ENCODE measurements at places on chromosomes 2 and 18.

DNA sequence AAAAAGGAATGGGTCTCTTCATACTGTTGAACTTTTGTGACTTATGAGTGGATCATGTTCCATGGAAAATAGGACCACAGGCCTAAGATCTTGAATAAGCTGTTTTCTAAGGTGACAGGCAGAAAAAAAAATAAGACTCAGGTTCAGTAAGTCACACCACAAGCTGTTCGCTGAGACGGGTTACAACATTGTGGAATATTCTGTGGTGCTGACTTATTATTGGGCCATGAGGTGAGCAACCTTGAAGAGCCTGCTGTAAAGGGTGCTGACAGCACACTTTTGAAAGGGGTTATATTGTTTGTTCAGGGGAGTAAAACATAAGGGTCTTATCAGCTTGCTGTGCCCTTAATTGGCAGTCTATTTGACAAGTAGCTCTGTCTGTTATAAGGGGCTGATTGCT, 439.8 kb upstream of the SLC14A2 start:
- no peak for DNase-seq

DNA sequence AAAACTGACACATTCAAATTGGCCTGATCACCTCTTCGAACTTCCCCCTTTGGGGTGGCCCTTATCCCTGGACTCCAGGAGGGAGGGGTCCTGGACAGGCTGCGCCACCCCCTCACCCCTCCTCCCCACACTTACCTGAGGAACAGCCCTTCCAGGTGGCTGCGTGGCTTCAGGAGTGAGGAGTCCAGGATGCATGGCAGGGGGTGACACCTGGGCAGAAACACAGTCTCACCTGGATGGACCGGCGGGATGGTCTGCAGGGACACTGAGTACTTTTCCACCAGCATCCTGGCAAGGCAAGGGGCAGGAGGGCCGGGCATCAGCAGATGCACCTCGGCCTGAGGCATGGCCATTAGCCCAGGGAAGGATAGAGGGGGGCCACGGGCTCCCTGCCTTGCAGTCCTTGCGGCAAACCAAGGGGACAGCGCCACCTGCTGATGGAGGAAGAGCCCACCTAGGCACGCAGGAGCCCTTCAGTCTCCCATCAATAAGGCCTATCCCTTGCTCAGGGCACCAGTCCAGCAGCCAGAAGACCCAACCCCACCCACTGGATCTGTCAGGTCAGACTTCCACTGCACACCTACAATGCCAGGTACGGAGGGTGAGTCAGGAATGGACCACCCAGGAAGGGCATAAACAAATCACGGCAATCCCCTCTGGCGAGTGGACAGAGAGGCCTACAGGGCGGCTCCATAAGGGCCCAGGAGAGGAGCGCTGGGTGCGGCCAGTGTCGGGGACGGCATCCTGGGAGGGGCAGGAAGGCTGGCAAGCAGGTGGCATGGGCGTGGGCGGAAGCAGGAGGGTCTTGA, 26.0 kb downstream of the FAM178B start:
- DNase-seq: peak; percentile 93

GRCh38 chr2:120952318-120952717, 216.7 kb downstream of the GLI2 start:
- no peak for DNase-seq

DNA sequence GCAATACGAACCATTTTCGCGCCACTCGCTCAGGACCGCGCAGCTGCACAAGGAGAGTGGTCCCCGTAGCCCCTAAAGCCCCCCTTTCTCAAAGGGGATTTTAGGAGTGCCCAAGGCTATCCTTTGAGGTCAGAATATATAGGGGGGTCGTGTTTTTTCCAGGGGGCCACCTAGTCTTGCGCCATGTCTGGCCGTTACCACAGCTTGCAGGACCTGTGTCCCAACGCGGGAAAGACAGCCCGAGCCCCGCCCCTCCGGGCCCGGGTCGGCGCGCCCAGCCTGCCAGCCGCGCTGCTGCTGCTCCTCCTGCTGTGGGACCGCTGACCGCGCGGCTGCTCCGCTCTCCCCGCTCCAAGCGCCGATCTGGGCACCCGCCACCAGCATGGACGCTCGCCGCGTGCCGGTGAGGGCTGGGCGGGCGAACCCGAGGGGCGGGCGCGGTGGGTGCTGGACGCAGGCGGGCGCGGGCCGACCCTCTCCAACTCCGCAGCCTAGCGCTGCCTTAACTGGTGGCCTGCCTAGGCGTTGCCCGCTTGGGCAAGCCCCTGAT, at the start of gene CDCA7:
TSS of gene CDCA7 (plus strand) at position 291 of the 550 bp plus-strand sequence. CDS start at position 383, 92 bp downstream.
- peak; percentile 88 for DNase-seq

DNA sequence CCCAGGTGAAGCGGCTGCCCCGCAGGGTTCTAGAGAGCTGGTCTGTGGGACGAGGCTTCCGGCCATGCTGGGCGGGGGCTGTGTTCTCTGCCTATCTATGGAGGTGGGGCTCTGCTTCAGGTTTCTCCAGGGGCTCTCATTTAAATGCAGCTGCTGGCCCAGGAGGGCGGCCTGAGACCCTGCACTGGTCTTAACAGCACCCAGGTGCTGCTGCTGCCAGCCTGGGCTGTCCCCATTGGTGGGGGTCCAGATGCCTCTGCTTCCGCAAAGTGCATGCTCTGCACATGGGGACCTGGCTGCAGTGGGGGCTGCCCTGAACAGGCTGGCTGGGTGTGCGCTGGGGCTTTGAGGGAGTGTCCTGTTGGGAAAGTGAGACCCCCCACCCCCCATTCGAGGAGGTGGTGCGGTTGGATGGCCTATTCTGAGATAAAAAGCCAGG, 29.7 kb upstream of the ALLC start:
- no peak for DNase-seq

GRCh38 chr2:44786045-44786816, 155.3 kb upstream of the SIX3 start:
- no peak for DNase-seq

DNA sequence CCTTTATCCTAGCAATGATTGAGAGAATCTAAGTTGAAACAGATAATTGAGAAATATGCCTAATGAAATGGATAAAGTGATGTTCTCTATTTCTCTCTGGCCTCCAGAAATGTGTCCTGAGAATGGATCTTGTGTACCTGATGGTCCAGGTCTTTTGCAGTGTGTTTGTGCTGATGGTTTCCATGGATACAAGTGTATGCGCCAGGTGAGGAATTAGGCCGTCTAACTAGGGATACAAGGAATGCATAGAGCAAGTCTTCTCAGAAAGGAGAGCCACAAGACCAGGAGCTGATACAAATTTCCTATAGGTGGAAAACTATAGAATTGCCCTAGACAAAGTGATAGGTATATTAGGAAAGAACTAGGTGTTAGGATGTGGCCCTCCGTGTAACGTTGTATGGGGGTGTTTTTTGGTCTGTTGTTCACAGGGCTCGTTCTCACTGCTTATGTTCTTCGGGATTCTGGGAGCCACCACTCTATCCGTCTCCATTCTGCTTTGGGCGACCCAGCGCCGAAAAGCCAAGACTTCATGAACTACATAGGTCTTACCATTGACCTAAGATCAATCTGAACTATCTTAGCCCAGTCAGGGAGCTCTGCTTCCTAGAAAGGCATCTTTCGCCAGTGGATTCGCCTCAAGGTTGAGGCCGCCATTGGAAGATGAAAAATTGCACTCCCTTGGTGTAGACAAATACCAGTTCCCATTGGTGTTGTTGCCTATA, 592 bp upstream of the CAD start:
- DNase-seq: no peak

Measured in hematopoietic multipotent progenitor cell treated with erythropoietin and hydrocortisone succinate and interleukin-3 and kit ligand, for 4 days (in vitro differentiated cells).